Hematopoietic multipotent progenitor cell treated with erythropoietin and hydrocortisone succinate and interleukin-3 and kit ligand, for 4 days (in vitro differentiated cells): ENCODE measurements at places on chromosomes 2 and 18.
A peak's percentile ranks its signal among the peaks of the same experiment; 100 is the strongest.

- no peak for DNase-seq
These were observed 25.2 kb downstream of the TMEM18 start for GRCh38 chr2:651951-652373.

DNA sequence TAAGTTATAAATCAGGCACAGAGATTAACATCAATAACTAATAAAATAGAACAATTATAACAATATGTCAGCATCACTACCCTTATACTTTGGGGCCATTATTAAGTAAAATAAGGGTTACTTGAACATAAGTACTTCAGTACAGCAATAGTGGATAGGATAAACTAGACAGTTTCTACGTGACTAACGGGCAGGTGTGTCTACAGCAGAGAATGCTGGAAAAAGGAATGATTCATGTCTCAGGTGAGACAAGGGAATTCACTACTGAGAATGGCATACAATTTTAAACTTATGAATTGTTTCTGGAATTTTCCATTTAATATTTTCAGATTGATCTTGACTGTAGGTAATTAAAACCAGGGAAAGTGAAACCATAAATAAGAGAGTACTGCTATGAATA lies 5.5 kb downstream of the WDR75 start:
- DNase-seq, result no peak

DNA sequence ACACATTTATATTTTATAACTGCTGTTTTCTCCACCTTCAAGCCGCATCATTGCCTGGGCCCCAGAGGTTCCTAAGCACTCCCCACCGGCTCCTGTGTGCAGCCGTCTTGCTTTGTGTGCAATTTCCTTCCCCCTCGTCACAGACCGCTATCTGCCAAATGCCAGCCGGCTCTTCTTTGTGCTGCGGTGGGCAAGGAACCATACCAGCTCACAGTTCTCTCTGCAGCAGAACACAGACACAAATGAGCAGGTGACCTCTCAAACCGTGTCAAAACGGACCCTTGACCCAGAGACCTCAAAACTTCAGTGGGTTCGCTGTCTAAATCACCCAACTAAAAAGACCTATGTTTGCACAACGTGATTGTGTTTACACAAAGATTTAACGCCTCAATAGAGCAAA lies 58.2 kb downstream of the KLF7 start:
- peak; percentile 94 for DNase-seq

GRCh38 chr2:211126256-211126655 lies 569.9 kb downstream of the CPS1 start:
- DNase-seq, result no peak

DNA sequence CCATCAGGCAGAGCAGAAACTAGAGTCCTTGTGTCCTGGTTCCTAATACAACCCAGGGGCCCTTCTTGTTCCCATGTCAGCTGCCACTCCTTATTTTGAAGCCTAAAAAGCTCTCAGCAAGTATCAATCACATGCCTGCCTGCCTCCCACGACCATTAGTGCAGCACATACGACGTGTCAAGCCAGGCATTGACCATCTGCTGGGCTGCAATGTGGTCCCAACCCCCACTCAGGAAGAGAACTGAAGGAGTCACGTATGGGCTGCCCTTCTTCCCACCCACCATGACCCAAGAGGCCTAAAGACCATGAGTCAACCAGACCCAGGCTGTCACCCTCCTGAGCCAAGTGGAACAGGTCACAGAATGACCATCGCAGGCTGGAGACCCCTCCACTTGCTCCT lies 98.8 kb downstream of the KLHL29 start:
- no peak for DNase-seq

DNA sequence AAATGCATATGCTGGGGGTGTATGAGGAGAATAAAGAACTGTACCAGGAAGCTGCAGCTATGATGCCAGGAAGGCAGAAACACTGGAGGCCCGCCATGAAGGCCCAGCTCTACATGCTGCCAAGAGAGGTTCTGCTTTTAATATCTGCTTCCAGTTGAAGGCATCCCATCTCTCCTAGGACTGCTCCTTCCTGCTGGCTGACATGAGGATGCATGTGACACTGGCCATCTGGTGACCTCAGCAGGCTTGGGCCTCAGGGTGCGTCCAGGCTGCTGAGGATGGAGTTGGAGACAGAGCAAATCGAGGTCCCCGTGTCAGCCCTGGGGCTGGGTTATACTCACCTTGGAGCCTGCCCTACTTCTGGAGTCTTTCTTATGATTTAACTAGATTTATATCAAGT lies 49.0 kb downstream of the PSMG2 start:
- DNase-seq, result no peak

GRCh38 chr2:147352264-147353071 lies 492.4 kb upstream of the ACVR2A start:
- peak; percentile 5 for DNase-seq
